ENCODE measurements at places on chromosomes 12 and 14. TPM values are rescaled to one million over a fixed set of nuclear protein-coding genes. Genes with fewer than 3 reads are reported as not detected.

DNA sequence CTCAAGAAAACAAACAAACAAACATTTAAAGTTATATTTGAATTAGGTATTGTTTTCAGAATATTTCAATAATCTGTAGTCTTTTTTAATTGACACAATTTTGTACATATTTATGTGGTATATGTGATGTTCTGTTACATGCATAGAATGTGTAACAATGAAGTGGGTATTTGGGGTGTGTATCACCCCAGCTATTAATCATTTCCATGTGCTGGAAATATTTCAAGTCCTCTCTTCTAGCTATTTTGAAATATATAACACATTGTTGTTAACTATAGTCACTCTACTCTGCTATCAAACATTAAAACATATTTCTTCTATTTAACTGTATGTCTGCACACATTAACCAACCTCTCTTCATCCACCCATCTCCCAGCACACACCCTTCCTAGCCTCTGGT is 32.0 kb upstream of the SIX1 start:
- no peak overlapping the region for H3K4me3 ChIP-seq
- no peak overlapping the region for H3K27ac ChIP-seq
- no peaks in the 10 kb centered on the region for H3K27me3 ChIP-seq
- no peak for DNase-seq

DNA sequence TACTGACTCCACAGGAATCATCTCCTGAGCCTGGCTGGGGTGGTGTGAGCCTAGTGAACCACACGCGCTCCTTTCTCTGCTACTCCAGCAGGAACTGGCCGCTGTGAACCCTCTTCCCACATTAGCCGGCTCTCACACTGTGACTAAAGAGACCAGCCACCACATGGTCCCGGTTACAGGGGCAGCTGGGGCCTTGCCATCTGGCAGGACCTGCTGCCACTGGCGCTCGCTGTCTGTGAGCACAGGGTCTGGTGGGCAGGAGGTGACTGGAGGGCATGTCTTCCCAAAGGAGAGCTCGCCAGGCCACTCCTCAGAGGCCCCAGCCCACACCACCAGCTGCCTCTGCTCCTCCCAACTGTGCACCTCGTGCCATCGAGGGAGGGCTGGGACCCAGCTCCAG is 99.3 kb downstream of the SINHCAF start:
- peaks cover 6% of the 10 kb centered on the region for H3K4me1 ChIP-seq
- H3K27ac ChIP-seq, result no peak overlapping the region
- DNase-seq, result no peak
- H3K4me3 ChIP-seq, result no peak overlapping the region
- no peaks in the 10 kb centered on the region for H3K27me3 ChIP-seq

RD3L gene
- total RNA-seq, result 17.8 TPM

DNA sequence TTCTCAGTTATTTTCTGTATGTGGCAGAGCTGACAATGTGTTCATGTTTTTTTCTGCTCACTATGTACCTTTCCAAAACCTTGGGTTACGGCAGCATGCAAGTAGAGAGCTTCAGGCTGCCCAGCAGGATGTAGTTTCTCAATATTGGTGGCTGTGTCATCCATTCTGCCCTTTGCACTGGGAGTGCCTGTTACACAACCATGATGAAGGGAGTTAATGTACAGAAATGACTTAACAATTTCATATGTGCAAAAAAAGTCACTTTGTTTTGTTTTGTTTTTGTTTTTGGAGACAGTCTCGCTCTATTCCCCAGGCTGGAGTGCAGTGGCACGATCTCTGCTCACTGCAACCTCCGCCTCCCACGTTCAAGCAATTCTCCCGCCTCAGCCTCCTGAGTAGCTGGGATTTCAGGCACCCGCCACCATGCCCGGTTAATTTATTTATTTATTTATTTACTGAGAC is 6.1 kb upstream of the CNIH1 start:
- no peak overlapping the region for H3K27ac ChIP-seq
- H3K4me3 ChIP-seq, result no peak overlapping the region

DNA sequence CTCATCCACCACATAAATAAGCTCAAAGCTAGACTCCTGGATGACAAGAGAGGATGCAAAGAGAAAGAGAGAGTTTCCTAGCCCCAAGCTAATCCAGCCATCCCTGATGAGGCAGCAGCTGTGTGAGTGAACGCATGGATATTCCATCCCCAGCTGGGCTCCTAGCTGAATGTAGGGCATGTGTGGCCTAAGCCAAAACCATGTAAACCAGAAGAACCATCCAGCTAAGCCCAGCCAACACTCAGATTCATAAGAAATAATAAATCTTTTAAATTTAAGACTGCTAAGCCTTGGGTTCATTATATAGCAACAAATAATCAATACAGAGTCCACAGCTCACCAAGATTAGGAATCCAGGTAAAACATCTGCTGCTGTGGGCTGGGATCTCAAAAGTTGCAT is 94.3 kb downstream of the TNFAIP2 start:
- DNase-seq, result no peak
- no peak overlapping the region for H3K27ac ChIP-seq
- peaks cover 31% of the 10 kb centered on the region for H3K27me3 ChIP-seq
- peaks cover 6% of the 10 kb centered on the region for H3K4me1 ChIP-seq
- no peak overlapping the region for H3K4me3 ChIP-seq
- no peaks in the 10 kb centered on the region for H3K36me3 ChIP-seq

DNA sequence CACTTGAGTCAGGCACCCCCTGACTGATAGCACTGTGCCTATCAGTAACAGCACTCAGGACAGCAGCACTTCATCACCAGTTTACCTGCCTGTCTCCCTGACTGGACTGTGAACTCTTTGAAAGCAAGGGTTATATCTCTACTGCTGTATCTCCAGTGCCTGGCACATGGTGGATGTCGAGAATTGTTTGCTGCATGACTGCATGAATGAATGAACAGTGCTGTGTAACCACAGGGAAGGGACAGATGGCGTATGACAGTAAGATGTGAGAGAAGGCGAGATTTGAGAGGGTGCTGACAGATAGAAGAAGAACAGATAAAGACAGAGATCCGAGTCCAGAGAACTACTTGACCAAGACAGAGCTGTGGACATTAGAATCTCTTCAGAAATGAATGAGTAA is 29.7 kb downstream of the BRAP start:
- no peaks in the 10 kb centered on the region for H3K27me3 ChIP-seq
- no peak for DNase-seq
- H3K27ac ChIP-seq, result no peak overlapping the region
- H3K4me3 ChIP-seq, result no peak overlapping the region
- H3K36me3 ChIP-seq, result peaks cover 100% of the 10 kb centered on the region

DNA sequence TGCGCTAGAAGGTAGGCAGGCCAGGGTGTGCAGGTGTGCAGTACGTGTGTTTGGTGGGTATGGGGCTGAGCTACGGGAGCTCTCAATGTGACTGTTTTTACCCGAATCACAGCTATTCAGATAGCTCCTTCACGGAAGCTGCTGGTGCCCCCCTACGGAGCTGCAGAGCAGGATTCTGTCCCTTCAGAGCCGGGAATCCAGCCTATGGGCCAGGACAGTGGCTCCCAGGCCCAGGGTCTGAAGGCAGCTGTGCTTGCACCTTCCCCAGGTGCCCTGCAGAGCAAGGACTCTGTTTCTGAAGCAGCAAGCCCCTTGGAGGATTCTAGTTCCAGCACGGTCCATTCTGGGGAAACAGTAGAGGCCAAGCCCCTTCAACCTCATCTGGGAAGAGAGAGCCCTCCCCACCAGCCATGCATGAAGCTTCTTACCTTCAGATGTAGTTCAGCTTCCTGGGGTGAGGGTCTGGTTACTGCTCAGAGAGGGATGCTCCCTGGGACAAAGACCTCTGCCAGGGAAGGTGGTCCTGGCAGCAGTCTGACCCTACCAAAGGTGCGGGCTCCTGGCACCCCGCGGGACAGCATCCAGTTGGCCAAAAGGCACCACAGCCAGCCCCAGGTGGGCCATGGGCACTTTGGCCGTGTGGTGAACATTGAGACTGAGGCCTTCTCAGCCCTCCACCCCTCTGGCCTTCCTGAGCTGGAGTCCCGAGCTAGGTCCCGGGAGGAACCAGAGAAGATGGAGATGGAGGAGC is 29.1 kb downstream of the PLEKHH1 start:
- no peak overlapping the region for H3K4me3 ChIP-seq
- no peaks in the 10 kb centered on the region for H3K36me3 ChIP-seq
- H3K4me1 ChIP-seq, result no peaks in the 10 kb centered on the region
- DNase-seq, result no peak
- no peak overlapping the region for H3K27ac ChIP-seq
- H3K27me3 ChIP-seq, result no peaks in the 10 kb centered on the region

GRCh38 chr12:105485921-105486320 is 155.4 kb downstream of the C12orf75 start:
- no peak overlapping the region for H3K4me3 ChIP-seq
- no peak overlapping the region for H3K27ac ChIP-seq
- no peaks in the 10 kb centered on the region for H3K27me3 ChIP-seq
- H3K4me1 ChIP-seq, result peaks cover 14% of the 10 kb centered on the region
- no peaks in the 10 kb centered on the region for H3K36me3 ChIP-seq

FAM181A gene
- not detected for total RNA-seq

LPAR5 gene
- 2.1 TPM for total RNA-seq

CLEC2B gene
- 2.9 TPM for total RNA-seq

CLEC1A gene
- 5.0 TPM for total RNA-seq

DNA sequence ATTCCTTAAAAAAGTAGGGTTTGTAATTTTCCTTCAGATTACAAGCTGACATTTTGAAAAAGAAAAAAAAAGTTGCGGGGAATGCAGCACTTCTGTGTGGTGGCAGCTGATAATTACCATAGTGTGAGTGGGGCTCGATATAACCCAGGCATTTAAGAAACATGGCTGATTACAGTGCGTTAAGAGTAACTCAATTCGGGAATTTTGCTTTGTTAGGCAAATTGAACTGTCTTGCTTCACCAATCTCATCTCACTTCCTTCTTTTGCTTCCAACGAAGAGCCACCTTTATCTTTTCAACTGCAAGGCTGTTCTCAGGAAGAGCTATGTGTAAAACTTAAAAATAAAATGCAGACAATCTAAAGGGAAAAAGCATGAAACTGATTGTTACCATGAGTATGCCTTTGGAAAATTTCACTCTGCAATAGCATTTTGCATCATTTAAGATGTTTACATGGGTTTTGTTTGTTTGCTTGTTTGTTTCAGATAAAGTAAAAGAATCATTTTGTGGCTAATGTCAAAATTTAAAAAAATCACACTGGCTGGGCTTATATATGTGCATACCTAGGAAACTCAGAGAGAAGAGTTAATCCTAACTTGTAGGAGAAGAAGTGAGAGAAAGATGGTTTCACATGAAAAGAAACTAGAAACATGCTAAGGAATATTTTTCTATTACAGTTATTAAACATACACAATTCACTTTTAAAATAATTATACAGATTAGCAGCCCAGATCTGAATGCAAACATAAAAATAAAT is 295.9 kb upstream of the ATP2B1 start:
- H3K36me3 ChIP-seq, result no peaks in the 10 kb centered on the region
- no peak for DNase-seq
- H3K27me3 ChIP-seq, result no peaks in the 10 kb centered on the region
- H3K27ac ChIP-seq, result no peak overlapping the region
- H3K4me1 ChIP-seq, result no peaks in the 10 kb centered on the region

GRCh38 chr14:73526036-73526984 is 10.6 kb upstream of the ACOT1 start:
- peaks cover 14% of the 10 kb centered on the region for H3K4me1 ChIP-seq
- H3K27ac ChIP-seq, result peak overlapping the region; percentile 55

DNA sequence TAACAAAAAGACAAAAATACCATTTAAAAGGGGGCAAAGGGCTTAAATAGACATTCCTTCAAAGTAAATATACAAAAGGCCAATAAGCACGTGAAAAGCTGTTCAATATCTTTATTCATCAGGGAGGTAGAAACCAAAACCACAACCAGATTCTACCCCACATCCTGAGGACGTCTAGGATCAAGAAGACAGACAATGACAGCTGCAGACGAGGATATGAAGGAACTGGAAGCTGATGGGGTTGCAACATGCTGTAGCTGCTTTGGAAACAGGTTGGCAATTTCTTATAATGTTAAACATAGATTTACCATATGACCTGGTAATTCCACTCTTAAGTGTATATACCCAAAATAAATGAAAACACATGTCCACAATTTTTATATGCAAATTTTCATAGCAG is 85.1 kb upstream of the C14orf180 start:
- no peak overlapping the region for H3K27ac ChIP-seq
- H3K36me3 ChIP-seq, result no peaks in the 10 kb centered on the region
- no peaks in the 10 kb centered on the region for H3K27me3 ChIP-seq
- DNase-seq, result no peak
- H3K4me3 ChIP-seq, result no peak overlapping the region

- H3K4me1 ChIP-seq, result peaks cover 41% of the 10 kb centered on the region
- H3K27me3 ChIP-seq, result no peaks in the 10 kb centered on the region
- H3K36me3 ChIP-seq, result no peaks in the 10 kb centered on the region
- no peak for DNase-seq
- peak overlapping the region; percentile 76 for H3K4me3 ChIP-seq
These were observed 814 bp downstream of the ANKRD13A start for GRCh38 chr12:109999983-110000505.

FAM90A1 gene
- not detected for total RNA-seq

- peaks cover 21% of the 10 kb centered on the region for H3K4me1 ChIP-seq
- H3K4me3 ChIP-seq, result no peak overlapping the region
- no peaks in the 10 kb centered on the region for H3K36me3 ChIP-seq
- no peaks in the 10 kb centered on the region for H3K27me3 ChIP-seq
- no peak for DNase-seq
These were observed 128.0 kb upstream of the RASSF8 start for GRCh38 chr12:25830456-25830855.

DNA sequence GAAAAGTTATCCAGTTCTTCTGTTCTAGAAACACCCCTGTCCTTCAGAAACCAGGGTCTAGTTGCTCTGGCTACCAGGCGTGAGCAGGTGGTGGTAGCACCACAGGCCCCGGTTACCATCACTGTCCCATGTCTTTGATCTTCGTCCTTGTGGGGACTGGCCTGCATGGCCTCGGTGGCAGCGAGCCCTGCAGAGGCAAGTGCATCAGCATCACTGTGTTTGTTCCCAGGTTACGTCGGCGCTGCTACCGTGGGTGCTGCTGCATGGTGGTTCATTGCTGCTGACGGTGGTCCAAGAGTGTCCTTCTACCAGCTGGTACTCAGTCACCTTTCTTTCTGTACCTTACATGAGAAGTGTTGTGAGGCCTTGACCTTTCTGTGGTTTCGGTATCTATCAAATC is 58.9 kb downstream of the ANAPC7 start:
- H3K36me3 ChIP-seq, result peaks cover 100% of the 10 kb centered on the region
- no peaks in the 10 kb centered on the region for H3K27me3 ChIP-seq
- no peak overlapping the region for H3K27ac ChIP-seq
- peaks cover 13% of the 10 kb centered on the region for H3K4me1 ChIP-seq
- H3K4me3 ChIP-seq, result no peak overlapping the region
- DNase-seq, result no peak

All from heart right ventricle (tissue), 16 donors.